ENCODE measurements at places on chromosomes 7 and 10.
A peak's percentile ranks its signal among the peaks of the same experiment; 100 is the strongest.

- DNase-seq: peak; percentile 77
Observed at GRCh38 chr10:35336084-35336831, at the start of gene CCNY. CCNY (plus strand) TSS chr10:35336509; CDS start chr10:35337054, 545 bp downstream.

DNA sequence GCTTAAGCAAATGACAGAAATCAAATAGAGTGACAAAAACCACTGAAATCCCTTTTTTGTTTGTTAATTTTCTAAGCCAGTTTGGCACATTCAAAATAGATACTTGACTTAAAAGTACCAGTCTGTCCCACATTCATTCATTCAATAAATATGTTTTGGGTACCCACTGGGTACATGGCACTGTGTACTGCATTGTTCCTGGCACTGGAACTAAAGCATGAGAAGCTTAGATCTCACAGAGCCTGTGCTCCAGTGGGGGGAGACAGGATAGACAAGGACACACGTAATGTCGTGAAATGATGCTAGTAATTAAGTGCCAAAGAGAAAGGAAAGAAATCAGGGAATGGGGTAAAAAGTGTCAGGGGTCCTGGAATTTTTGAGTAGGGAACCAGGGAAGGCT lies 13.0 kb downstream of the MTURN start:
- DNase-seq: no peak

- no peak for DNase-seq
Observed at GRCh38 chr7:28128608-28129007, 52.0 kb downstream of the JAZF1 start.

GRCh38 chr10:48450233-48450740 lies 143.8 kb downstream of the MAPK8 start:
- DNase-seq: no peak

DNA sequence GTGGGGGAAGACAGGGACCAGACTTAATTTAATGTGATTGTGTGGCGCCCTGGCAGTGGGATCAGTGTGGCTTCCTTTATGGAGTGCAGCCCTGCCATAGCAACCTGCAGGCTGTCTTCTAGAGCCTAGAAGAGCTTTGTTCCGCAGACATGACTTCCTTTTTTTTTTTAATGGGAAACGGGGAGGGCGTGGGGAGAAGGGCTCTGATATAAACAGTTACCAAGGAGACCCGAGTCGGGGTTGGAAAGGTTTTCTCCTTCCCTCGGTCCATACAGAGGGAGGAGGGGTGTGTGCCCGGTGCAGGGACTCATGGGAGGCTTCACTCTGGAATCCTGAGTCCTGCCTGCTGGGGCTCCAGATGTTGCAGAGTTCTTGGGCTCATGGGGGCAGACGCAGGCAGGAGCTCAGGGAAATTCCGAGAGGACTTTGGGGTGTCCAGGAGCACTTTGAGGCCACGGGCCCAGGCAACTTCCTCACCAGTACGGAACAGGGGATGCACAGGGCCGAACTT lies 26.9 kb downstream of the TMEM120A start:
- no peak for DNase-seq

- peak; percentile 15 for DNase-seq
Observed at GRCh38 chr7:42745357-42746059, 166.4 kb downstream of the C7orf25 start.

DNA sequence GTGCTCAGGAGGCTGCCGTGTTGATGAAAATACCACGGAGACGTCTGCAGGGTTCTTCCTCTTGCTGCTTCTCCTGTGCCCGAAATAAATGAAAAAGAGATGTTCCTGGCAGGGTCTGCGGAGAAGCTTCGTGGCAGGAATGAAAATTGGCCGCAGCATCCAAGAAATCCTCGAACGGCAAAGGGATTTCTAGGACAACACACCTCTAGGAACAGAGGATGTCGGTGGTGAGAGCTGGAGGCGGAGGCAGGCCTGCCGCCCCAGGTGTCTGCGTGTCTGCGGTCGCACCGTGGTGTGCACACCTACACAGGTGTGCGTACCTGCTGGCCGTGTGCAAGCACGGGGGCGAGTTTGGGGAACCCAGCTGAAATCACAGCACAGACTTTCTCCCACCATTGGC lies 43.4 kb downstream of the TMEM130 start:
- no peak for DNase-seq

DNA sequence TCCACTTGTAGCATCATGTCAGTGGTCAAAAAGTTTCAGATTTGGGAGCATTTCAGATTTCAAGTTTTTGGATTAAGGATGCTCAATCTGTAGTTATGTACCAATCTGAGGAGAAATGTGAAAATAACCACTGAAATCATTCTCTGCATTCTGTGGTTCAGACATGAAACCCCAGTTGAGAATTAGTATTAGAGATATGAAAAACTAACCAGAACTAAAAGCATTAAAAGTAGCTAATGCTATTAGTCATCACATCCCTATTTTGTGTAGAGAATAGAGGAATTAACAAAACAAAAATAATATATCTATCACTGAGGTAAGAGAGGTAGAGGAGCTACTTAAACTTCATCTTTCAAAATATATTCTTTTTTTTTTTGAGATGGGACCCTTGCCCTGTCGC lies 28.0 kb downstream of the MICU1 start:
- no peak for DNase-seq

- no peak for DNase-seq
Observed at GRCh38 chr7:149715476-149715875, 57.9 kb downstream of the ZNF467 start.

DNA sequence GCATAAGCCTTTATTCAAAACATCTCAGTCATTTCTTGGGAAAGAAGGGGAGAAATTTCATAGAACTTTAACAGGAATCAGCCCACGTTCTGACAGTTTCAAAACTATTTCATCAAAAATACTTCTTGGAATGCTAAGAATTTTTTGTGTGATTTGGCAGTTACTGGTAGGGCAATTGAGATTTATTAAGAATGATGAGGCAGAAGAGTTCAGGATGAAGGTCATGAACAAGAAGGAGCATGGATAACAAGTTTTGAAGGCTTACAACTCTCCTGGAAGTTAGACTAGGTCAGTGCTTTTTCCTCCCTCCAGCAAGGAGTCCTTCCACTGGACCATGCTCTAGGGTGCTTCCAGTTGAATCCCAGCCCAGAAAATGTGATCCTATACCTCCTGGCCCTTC lies 569.9 kb downstream of the ANKRD7 start:
- no peak for DNase-seq

- no peak for DNase-seq
Observed at GRCh38 chr10:49382826-49383225, 13.1 kb downstream of the DRGX start.

GRCh38 chr10:110160522-110160921 lies 46.9 kb upstream of the MXI1 start:
- no peak for DNase-seq

- DNase-seq: no peak
Observed at GRCh38 chr10:62616885-62617590, 187.5 kb upstream of the ADO start.

DNA sequence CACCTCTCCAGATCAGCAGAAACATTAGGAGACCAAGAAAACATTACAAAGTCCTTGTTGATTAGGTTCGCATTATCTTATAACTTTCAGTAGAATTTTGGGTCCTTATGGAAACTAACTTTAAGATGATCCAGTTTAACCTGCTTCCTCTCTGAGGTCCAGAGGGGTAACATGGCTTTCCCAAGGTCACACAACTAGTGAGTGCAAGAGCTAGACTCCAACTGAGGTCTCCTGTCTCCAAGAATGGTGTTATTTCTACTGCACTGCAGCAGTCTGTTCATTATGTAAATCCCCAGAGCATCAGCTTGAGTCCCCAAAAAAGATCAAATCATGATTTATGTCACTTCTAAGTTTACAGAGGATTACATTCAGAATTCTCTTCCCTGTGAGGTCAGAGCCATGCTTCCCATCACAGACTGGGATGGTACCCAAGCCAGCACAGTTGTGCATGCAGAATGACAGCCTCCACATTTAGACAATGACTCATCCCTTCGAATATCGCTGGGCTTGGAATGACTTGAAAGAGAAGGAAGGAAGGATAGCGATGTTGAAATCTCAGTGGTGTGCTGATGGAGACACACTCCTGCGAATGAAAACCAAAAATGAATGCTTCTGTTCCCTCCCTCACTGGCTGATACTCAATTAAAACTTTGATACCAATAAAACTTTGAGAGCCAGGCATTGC lies 163.1 kb upstream of the PLXNA4 start:
- DNase-seq: no peak

- peak; percentile 26 for DNase-seq
Observed at GRCh38 chr10:27744802-27745731, 552 bp downstream of the MKX start.

DNA sequence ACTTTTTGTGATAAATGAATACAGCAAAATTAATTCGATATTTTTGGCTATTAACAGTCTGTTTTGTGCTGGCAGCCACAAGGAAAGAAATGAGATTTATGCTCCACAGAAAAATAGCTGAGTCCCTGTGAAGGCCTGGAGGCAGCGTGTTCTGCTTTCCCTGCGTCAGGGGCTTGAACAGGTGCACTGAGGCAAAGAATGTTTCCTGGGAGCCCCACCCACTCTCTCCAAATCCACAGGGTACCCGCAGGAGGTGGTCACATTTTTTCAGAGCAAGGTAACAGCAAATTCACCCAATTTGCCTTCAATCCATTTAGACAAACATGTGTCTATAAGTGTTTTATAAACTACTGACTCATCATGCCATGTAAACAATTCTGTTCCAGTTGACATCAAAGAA lies 308.1 kb downstream of the TCERG1L start:
- no peak for DNase-seq

DNA sequence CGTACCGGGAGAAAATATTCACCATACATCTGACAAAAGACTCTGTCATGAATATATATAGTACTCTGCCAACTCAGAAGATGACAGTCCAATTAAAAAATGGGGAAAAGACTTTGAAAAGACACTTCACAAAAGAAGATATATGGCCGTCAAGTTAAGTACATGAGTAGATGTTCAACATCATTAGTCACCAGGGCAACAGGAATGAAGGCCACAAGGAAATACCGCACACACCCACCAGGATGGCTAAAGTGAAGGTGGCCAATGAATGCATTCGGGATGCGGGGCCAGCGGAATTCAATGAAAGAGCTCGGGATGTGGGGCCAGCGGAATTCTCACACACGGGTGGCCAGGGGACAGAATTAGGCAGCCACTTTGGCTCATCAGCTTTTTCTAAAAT lies 42.2 kb downstream of the MAD1L1 start:
- DNase-seq: no peak

GRCh38 chr7:121440857-121441503 lies 44.9 kb upstream of the FAM3C start:
- no peak for DNase-seq

DNA sequence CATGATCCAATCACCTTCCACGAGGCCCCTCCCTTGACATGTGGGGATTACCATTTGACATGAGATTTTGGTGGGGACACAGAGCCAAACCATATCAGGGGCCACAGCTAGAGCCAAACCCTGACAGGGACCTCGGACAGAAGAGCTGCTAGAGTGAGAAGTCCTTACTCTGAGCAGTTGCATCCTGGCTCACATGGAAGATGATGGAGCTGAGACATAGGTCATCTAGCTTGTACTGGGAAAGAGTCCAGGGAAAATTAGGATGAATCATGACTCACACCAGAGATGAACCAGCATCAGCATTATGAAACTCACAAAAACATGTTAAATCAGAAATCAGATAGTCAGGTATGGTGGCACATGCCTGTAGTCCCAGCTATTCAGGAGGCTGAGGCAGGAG lies 12.8 kb upstream of the FMC1 start:
- DNase-seq: no peak

DNA sequence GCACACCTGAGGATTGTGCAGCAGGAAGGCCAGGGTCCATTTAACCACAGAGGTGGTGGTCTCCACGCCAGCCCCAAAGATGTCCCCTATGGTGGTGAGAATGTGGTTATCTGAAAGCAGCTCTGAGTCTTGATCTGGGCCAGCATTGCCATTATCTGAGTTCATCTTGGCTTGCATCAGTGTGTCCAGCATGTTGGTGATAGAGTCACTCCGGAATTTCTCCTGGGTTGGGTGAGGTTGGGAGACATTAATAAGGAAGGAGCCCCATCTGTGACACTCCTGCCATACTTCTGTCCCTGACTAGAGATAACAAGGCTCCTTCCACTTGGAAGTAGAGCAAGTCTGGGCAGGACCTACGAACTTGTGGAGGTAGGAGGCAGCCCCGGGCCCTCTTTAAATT lies 4.2 kb downstream of the CYP17A1 start:
- DNase-seq: no peak

DNA sequence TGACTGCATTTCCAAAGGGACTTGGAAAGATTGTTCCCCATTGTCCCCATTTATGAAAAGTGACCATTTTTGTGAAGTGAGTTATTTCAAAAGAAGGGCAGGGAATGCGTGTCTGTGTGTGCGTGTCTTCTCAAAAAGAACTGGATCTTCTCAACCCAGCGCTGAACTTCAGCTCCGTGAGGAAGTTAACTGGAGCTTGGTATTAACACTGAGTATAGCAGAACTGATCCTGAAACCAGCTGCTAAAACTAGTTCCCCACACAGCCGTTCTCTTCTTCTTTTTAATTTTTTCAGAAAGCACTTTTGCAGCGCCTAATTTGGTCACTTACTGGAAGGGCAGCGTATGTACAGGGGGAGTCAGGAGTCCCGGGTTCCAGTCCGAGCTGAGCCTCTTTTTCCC lies 45.8 kb upstream of the PLEKHA1 start:
- no peak for DNase-seq

GRCh38 chr7:148699024-148699781 lies 500 bp downstream of the CUL1 start:
- peak; percentile 71 for DNase-seq

DNA sequence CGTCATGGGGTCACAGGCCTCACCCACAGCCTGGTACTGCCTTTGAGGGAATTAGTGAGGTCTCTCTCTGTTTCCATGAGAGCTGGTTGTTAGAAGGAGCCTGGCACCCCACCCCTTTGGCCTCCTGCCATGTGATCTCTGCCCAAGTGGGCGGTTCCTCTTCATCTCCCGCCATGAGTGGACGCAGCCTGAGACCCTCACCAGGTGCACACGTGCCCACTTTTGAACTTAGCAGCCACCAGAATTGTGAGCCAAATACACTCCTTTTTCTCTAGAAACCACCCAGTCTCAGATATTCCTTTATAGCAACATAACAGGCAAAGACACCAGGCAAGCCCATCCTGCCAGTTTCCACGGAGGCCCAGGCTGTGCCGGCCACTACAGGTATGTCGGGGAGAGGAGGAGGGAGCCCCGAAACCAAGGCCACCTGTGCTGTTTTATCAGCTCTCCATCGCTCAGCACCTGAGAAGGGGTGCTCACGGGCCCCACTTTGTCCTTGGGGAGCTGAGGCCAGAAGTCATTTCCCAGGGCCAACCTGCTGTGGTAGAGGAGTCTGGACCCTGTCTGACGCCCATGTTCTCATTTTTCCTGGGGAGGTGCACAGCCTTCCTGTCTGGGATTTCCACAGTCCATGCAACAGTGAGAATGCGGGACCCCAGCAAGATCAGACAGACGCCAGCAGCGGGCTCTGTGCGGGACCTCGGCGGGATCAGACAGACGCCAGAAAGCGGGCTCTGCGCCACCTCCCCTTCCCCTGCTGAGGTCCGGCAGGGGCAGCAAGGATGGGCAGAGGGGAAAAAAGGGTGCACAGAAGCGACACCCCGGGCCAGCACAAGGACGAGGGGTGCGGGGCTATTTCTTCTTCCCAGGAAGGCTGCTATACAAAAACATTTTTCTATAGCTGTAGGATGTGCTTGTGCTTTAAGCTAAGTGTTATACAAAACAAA lies 220.5 kb downstream of the ELFN1 start:
- no peak for DNase-seq

- DNase-seq: no peak
Observed at GRCh38 chr7:55561690-55562089, 10.6 kb downstream of the VOPP1 start.

All from activated T-cell treated with anti-CD3 and anti-CD28 coated beads, Interleukin-2, amount 50 U/mL, for 72 hours (primary cell).